ENCODE measurements at places on chromosomes 2 and 18.
A peak's percentile ranks its signal among the peaks of the same experiment; 100 is the strongest.

DNA sequence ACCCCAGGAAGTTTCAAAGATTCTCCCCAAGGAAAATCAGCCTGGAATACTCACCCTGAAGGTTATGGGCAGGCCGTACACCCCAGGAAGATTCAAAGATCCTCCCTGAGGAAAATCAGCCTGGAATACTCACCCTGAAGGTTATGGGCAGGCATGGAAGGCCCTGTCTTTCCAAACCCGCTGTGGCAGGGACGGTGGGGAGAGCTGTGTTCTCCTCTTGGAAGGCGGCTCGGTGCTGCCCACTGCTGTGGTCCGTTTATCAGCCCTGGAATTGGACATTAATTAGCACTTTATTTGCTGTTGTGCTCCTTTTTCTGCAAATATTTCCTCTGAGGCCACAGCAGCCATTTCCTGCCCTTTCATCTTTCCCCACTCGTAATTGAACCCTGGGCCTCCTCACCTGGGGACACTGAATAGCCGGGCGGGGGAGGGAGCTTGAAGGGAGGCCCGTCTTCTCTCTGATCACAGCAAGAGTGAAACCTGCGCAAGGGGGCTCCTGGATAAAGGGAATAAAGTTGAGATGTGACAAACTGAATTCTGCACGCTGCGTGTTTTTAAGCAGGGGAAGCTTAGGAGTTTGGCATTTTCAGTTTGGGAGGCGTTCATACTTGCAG is 308.7 kb upstream of the SALL3 start:
- DNase-seq: no peak

DNA sequence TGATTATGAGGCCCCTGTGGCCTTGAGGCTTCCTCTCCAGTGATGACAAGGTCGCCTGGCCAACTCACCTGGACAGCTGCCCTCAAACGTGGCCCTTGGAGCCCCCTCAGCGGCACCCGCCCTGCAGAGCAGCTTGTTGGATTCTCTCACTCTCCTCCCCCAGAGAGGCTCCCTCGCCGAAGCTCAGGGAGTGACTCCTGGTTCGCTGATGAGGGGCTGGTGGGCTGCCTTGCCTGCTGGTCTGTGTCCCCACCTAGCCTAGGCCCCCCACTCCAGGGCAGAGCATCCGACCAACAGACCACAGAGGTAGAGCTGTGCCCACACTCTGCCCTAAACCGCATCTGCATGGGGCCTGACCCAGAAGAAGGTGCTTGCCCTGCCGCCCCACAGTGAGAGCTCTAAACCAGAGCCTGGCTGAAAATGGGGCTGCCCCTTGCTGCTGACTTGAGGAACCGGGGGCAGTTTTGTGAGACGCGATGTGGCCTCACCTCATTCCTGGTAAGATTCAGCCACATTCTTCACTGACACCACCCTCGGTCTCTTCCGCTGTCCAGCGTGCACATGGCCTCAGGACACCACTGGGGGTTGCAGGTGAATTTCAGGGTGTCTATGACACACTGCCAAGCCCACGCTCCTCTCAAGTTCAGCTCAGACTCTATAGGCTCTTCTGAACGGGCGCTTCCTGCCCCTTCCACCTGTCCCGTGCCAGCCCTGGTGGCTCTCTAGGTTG is 131.6 kb downstream of the CABLES1 start:
- no peak for DNase-seq

- no peak for DNase-seq
Measured at GRCh38 chr2:219886615-219887014, 259.2 kb downstream of the SLC4A3 start.

DNA sequence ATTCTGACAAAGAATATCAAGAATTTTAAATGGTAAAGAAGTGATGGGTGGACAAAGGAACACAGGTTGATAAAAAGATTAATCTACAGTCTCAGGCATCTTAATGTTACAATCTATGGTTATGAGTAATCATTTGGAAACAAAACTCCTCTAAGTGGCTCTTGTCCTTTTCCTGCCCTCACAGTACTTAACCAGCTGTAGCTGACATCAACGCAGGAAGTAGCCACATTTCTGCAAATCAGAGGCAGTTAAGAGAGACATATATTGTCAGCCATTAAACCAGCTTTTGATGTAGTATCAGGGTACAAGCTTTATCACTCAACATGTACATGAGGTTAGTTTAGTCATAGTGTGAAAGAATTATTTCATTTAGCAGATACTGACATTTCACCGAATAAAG is 244.6 kb downstream of the NR4A2 start:
- no peak for DNase-seq

DNA sequence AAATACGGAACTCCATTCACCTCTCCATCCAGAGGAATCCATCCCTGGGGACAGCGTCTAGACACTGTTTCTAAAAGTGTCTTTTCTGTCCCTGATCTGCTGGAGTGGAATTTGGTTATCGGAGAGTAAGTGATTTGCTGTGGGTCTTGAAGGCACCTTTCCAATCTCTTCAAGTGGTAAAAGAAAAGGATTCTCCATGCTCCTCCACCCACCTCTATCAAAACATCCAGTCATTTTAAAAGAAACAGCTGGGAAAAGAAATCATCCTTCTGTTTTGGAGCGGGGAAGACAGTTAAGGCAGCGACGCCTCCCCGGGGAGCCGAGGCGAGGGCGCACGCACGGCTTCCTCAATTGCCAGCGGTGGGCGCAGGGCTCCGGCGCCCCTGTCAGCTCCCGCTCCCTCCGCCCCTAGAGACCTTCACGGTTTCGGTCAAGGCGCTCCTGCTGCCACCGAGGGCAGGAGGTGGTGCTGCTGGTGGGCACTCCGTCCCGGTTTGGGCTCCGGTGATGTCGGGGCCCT is 547 bp downstream of the SLC35F5 start:
- DNase-seq: peak; percentile 4

- no peak for DNase-seq
Measured at GRCh38 chr2:118832071-118832790, 15.2 kb downstream of the EN1 start.

GRCh38 chr2:88859461-88859860 is 168.0 kb downstream of the RPIA start:
- no peak for DNase-seq

GRCh38 chr2:42949125-42949524 is 156.7 kb upstream of the HAAO start:
- no peak for DNase-seq

- DNase-seq: no peak
Measured at GRCh38 chr2:202099515-202099914, 26.5 kb downstream of the KIAA2012 start.

DNA sequence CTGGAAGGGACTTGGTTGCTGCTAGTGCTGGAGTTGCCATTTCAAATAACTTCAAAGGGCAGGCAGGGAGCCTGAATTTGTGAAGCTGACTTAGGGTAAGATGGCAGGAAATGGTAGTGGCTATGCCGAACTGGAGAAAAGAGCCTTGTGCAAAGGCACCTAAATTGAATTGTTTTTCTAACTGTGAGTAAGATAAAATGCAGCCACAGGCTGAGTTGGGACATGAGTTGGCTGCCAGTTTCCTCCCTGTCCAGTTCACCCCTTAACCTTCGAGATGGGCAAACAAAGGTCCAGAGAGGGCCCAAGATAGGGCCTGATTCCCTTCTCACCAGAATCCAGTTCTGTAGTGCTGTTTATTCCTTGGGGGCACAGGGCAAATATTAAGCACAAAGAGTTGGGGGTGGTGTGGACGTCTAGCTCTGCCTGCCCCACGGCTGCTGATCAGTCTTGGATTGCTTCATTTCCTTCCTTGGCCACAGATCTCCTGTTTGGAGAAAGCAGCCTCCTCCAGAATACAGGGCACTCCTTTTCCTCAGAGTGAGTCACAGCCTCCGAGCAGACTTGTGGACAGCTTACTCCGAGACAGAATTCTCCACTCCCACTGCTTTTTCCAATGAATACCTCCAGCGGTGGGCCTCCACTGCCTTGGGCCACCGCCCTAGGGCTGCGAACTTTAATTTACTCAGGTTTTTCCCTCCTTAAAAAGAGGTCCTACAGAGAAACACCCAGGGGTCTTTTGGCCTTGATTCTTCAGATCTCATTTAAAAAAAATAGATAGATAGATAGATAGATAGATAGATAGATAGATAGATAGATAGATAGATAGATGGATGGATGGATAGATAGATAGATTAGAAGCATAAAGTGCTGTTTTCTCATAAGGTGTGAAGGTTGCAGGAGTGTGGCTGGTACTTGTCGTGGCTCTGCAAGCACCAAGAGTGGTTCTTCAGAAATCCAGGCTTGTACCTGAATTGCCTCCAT is 18.4 kb upstream of the SLC20A1 start:
- DNase-seq: no peak

DNA sequence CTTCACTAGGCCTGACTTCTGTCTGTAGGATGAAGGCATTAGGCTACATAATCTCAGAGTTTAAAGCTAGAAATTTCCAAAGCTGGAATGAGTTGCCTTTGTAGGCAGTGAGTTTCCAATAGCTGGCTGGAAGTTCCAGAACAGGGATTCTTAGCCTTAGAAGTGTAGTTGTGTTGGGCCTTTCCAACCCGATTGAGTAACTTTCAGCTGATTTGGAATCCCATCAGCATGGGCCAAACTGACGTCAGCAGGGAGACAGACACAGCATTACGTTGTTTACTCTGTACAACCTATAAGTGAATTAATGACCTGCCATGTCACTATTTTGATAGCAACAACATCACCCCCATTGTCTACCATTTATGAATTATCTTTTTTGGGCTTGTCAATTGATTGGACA is 56.9 kb downstream of the SETBP1 start:
- DNase-seq: no peak

DNA sequence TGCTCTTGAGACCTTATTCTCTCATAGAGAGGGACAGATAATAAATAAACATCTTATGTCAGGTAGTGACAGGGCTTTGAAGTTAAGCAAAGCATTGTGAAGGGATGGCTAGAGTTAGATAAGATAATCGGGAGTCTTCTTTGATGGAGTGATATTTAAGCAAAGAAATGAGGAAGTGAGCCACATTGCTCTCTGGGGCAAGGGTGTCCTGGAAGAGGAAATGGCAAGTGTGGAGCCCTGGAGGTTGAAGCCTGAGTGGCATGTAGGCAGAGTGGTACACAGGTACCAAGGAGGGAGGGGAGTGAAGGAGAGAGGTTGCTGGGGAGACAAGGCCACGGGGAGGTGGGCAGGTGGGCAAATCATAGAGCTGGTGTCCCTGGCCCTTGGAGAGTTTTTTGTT is 110.2 kb downstream of the CTAGE1 start:
- no peak for DNase-seq

GRCh38 chr2:204012072-204012653 is 75.6 kb downstream of the ICOS start:
- DNase-seq: no peak

DNA sequence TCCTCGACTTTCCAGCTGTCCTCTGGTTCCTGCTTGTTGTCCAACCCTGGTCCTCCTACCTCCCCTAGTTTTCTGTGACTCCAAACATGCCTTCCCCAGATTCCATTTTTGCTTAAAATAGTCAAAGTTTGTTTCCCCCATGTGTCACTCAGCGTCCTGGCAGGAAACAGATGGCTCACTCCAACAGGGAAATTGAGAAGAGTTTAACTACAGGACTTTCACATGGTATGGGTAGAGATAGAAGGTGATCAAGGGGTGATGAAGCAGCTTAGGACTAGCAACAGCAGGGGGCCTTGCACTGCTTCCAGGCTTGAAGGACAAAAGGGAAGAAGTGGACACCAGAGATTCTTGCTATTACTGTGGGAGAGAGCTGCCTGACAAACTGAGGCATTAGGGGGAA is 6.1 kb upstream of the CUL3 start:
- no peak for DNase-seq

DNA sequence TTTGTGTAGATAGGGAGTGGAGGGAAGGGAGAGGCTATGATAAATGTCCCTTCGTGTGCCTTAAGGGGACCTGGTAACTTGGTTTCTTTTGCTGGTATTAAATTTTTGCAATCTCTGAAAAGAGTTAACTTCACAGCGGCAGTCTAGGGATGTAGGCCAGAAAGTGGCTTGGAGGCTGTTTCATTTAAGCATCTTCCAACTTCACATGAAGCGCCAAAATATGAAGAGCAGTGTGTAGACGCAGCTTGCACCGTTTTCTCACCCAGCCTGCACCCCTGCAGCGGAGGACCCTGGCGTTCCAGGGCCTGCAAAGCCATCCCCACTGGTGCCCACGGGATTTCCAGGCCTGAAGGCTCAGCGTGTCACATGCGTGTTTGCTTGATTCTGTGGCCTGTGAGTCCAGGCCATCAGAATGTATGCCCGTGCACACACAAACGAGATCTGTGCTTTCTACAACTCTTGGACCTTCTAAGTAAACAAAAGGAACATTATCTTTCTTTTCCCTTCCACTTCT is 87.2 kb upstream of the EPB41L3 start:
- DNase-seq: no peak

- no peak for DNase-seq
Measured at GRCh38 chr2:129849559-129850160, 129.8 kb upstream of the RAB6C start.

- no peak for DNase-seq
Measured at GRCh38 chr18:71784777-71785176, 759.4 kb downstream of the CBLN2 start.

- no peak for DNase-seq
Measured at GRCh38 chr2:181318504-181319280, 138.5 kb upstream of the ITGA4 start.

DNA sequence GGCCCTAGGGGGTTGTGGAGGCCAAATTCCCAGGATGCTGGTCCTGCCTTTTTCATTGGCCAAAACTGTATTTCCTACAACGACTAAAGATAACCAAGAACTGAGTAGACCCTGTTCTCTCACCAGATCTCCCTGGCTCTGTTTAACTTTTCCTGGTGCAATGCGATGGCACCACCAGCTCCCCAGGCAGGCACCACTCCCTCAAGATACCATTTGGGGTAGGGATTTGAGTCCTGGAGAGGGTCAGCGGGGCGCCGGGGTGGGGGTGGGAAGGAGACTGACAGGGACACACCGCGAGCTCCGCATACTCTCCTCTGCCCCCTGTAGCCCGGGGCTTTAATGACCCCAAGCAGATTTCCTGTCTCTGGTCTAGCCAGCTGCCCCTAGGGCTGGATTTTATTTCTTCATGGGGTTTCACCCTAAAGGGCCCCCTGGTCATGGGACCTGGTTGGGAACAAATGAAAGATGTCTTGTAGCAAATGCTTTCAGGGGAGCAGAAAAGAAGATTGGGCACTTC is 7.3 kb downstream of the SIX2 start:
- no peak for DNase-seq

GRCh38 chr2:118667348-118667747 is 180.1 kb downstream of the EN1 start:
- no peak for DNase-seq

DNA sequence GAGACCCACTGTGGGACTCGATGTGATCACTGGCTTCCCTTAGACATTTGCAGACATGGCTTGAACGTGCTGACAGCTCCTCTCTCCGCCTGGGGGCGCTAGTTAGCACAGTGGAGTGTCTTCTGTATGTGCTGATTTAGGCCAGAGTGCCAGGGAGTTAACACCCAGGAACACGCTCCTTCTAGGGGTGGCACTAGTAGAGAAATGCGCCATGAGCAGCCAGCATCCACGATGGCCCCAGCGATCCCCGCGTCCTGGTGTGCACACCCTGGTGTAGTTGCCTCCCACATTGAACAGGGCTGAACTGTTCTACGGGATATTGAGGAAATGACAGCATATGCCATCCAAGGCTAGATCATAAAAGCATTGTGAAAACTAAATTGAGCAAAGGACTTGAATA is 11.4 kb upstream of the NMUR1 start:
- DNase-seq: no peak

All from stimulated activated CD8-positive, alpha-beta memory T cell treated with anti-CD3 and anti-CD28 coated beads, Interleukin-15, amount 100 ng/mL, for 24 hours (primary cell).